ENCODE measurements at places on chromosomes 16 and 17. TPM values are rescaled to one million over a fixed set of nuclear protein-coding genes. Genes with fewer than 3 reads are reported as not detected.

DNA sequence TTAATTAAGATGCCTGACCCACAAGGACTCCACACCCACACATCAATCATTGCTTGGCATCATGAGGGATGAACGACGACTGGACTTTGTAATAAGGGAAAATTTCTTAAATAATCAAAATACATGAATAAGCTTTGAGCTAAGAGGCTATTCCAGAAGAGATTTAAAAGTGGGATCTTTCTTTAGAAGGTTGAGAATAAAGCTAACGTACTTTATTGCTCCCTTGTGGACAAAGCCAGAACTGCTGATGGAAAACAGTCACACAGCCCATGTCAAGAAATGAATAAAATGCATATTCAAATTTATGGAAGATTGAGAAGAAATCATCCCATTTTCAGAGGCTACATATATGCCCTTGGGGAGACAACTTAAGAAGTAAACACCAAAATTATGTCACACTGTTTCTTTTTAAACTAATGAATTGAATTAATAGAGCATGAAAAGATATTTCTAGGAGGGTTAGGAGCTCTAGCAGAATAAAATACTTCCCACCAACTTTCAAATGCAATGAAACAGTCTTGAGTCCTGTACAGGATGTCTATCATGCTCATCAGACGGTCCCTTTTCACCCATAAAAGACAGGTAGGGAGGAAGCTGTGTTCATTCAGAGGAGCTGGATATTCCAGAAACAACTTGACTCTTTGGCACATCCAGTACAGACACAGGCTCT lies 60.2 kb upstream of the PHOSPHO1 start:
- peak; percentile 33 for DNase-seq

- DNase-seq, result no peak
Measured at GRCh38 chr16:58027916-58028455, 2.4 kb downstream of the MMP15 start.

- DNase-seq, result peak; percentile 1
Measured at GRCh38 chr17:14622615-14623101, 321.8 kb downstream of the HS3ST3B1 start.

GRCh38 chr17:27995554-27995953 lies 46.9 kb upstream of the NLK start:
- DNase-seq, result no peak

GRCh38 chr17:70130289-70130688 lies 39.0 kb upstream of the KCNJ2 start:
- DNase-seq, result no peak

DNA sequence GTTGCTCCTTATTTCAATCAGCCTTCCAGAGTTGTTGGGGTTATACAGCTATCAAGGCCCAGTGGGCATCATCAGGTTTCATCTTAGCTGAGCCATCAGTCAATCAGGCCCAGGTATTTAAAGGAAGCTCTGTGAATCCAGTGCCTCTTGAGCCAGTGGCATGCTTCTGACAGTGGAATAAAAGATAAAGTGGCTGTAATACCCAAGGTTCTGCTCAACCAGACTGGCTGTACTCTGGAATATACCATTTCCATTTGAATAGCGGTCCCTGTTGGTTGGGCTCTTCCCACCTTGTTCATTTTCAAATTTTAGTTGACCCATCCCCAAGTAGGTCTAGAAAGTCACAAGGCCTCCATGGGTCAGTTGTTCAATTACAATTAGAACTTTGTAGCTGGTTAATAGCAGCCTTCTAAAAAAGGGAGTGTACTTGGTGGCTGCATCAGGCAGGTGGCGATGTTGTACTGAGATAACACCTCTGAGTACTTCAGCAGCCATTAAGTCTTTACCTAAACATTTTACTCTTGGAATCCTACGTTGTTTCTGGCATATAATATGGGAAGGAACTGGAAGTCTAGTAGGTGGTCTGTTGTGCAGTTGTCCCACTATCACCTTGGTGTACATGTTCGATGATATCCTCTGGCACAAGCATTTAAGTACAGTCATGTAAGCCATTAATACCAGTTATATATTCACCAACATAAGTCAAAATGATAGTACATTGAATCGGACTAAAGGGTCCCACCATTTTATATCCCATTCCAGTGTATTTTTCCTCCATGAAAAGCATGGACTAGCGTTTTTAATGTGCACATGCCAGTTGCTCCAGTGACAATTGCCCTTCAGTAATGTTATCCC lies 294.1 kb downstream of the BCAS3 start:
- peak; percentile 55 for DNase-seq

- peak; percentile 41 for DNase-seq
Measured at GRCh38 chr17:82213251-82214011, 789 bp upstream of the CCDC57 start.

- no peak for DNase-seq
Measured at GRCh38 chr17:60792250-60792898, 114.7 kb downstream of the BCAS3 start.

- peak; percentile 74 for DNase-seq
Measured at GRCh38 chr17:68381076-68381900, 76.0 kb downstream of the WIPI1 start.

- no peak for DNase-seq
Measured at GRCh38 chr17:72056727-72057290, 64.0 kb upstream of the SOX9 start.

DNA sequence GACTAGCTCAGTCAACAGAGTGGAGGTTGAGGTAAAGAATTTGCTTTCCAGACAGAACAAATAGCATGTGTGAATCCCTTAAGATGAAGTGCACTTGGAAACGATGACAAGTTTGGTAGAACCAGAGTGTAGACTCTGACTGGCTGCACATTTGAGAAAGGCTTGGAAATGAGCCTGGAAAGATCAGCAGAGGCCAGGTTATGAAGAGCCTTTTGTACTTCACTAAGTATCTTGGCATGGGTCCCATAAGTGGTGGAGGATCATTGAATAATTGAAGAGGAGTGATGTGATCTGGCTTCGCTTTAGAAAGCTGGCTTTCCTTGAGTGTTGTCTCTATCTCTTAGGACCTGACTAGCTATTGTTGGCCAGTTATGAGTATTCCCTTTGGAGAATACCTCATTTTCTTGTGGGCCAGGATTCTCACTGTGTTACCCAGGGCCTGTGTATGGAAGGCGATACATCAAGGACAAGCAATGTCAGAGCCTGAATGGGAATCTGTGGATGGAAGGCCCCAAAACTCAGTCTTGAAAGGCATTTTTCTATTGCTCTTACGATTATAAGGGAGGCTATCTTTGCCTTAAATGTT lies 329.8 kb downstream of the UTP18 start:
- DNase-seq, result no peak

- no peak for DNase-seq
Measured at GRCh38 chr17:63973247-63973646, 529 bp upstream of the SCN4A start.

DNA sequence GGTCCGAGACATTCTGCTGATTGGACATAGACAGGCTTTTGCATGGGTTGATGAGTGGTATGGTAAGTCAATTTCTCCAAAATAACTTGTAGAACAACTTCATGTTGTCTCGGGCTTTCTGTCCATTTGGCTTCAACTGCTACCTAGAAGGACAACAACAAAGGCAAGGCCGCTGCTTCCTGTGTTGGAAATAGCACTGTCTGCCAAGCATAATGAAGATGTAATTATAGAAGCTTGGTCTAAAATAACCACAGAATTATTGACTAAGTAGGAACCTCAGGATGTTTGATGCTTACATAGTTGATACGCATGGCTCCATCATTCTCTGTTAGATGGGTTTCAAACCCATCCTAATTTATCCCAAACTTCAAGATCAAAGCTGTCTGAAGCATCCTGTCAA lies 42.3 kb upstream of the NOL11 start:
- no peak for DNase-seq

DNA sequence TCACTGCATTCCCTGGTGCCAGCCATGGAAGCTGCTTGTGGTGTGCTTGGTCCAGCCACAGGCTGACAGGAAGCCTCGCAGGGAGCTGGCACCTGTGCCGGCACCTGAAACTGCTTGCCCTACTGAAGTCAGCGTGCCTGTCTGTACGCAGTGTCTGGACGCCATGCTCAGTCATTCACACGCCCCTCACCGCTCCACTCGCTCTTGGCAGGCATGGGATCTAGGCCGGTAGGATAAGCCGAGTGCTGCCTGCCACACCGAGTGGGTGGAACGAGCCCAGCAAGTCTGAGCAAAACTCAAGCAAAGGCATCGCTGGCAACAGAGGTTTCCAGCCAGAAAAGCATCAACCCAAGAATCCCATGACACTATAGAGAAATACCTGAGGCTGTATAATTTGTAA lies 350.6 kb downstream of the CDH11 start:
- DNase-seq, result peak; percentile 23

- no peak for DNase-seq
Measured at GRCh38 chr16:65342231-65342866, 220.5 kb upstream of the CDH11 start.

DNA sequence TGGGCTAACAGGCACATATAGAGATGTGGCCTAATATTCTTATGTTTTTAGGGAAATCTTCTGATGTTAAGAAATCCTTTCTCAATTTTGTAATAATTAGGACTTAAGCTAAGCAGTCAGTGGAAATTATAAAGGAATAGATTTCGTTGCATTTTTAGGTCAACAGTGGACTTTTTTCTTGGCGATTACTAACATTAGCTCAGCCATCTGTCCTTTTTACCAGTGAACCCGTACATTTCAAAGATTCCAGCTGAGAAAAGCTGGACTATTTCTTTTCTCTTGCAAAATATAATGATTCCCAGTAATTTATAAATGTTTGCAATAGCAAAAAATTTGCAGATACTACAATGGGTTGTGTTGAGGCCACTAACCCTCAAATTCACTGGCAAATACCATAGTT lies 54.9 kb upstream of the CA10 start:
- no peak for DNase-seq

The CDRT15L2 gene
- total RNA-seq, result not detected

The LMF1 gene
- 2.1 TPM for total RNA-seq

The ESRP2 gene
- 49.0 TPM for total RNA-seq

The KRT27 gene
- total RNA-seq, result not detected

The MILR1 gene
- total RNA-seq, result not detected

The RNF135 gene
- total RNA-seq, result 17.8 TPM

The DNAH9 gene
- under 0.01 TPM for total RNA-seq

The OR2C1 gene
- total RNA-seq, result not detected
